ENCODE measurements at places on chromosomes 12 and 14.

DNA sequence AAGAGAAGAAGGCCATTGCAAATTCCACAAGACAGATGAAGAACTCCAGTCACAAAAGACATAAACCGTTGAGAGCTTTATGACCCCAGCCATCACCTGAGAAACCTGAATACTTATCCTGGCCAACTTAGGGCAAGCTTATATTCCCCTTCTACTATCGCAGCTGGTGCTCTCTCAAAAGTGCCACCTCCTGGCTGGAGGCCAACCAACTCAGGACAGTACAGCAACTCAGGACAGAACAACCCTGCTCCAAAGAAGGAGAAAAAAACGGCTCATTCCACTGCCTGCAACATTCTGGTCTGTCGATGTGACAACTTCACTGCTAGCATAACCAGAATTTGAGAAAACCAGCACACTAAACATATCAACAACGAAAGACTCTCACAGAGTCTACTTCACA lies 9.7 kb upstream of the KRT6B start:
- ATAC-seq: no peak

DNA sequence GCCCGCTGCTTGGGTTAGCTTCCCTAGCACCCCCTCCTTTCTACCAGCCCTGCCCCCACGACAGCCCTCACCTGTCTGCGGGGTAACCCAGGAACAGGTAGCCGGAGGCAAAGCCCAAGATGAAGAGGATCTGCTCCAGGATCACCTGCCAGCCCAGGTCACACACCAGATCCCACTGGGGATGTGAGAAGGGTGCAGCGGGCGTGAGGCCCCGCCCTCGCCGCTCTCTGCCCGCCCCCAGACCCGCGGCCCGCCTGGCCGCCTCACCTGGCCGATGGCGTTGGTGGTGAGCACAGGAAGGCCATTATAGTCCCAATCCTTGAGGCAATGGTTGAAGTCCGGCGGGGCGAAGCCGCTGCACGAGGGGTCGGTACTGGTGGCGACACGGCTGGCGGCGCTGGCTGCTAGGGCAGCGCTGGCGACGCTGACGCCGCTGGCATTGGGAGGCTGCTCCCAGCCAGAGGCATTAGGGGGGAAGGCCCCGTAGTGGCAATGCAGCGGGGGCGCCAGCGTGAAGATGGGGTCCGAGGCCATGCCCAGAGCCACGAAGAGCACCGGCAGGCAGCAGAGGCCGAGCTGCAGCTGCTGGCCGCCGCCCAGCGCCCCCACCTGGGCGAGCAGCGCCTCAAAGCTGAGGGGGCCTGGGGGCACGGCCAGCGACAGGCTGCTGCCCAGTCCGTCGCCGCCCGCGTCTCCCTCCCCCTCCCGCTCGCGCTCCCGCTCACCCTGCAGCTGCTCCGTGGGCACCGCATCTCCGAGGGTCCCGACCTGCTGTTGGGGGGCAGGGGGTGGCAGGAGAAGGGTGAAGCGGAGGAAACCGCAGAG lies 794 bp downstream of the SLC22A17 start:
- ATAC-seq: no peak

GRCh38 chr12:29269706-29270408 lies 111.1 kb downstream of the ERGIC2 start:
- peak; percentile 35 for ATAC-seq

DNA sequence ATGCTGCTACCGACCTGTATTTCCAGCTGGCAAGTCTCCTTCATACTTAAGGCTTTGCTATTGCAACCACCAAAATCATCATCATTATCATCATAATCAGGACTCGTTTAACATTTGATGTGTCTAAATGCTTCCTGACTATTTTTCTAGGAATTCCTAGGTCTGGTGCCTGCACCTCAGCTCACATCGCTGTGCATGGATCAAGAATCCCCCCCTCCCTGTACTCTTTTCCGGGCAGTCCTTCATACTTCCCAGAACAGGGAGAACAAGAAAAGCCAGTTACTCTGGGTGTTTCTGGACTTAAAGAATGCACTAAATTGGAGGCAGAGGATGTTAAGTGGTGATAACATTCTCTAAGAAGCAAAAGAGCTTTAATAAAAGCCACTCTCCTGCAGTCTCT lies 9.4 kb downstream of the ERP27 start:
- ATAC-seq: no peak

DNA sequence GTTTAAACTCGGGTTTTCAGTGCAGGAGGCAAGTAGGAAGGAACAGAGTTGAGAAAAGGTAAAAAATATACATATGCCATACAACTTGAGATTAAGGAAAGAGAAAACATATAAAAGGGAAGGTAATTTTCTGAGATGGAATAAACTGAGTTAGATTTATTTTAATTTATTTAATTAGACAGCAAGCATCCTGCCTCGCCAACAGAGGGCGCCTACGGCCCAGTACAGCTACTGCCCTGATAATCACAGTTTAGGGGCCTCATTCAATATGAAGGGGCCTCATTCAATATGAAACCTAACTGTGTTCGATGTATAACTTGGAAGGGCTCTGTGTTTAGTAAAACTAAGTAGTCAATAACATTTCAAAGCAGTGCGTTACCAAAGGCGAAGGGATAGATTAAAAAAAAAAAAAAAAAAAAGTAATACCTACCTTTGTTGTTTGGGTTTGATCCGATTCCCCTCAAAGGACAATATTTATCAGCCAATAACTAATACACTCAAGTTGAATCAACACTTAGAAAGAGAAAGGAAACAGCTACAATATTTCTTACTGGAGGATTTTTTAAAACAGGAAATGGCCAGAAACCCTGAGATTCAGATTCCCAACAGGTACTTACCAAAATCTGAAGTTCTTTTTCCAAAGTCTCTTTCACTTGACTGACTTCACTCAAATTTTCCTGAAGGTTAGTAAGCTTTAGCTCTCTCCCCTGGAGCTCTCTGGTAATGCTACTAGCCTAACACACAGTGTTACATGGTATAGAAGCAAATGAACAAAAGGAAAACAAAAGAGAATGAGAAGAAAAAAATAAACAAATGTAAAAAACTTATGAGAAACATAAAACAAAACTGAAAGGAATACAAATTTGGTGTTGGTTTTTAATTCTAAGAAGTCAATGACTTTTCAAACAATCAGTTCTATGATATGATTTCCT lies 70.0 kb upstream of the VPS33A start:
- ATAC-seq: no peak

GRCh38 chr12:98439981-98440581 lies 75.3 kb upstream of the TMPO start:
- no peak for ATAC-seq

DNA sequence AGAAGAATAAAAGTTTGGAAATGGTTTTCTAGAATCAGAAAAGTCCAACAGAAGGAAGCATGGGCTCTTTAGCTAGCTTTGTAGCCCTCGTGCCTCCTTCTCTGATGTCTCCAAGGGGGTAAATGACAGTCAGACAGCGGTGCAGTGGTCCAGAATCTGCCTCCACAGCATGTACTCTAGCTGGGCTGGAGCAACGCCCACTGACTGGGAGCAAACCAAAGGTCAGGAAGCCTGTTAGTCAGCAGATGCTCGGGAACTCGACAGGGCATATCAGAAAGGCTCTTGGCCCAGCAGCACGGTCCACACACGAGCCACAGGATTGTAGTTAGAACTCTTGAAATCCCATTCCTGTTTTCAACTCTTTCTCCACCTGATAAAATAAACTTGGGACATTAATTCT lies 164.3 kb downstream of the GRIN2B start:
- no peak for ATAC-seq

- ATAC-seq: no peak
Observed at GRCh38 chr14:26636561-26636960, 38.7 kb upstream of the NOVA1 start.

- peak; percentile 80 for ATAC-seq
Observed at GRCh38 chr12:116708826-116709756, 28.8 kb downstream of the SPRING1 start.

DNA sequence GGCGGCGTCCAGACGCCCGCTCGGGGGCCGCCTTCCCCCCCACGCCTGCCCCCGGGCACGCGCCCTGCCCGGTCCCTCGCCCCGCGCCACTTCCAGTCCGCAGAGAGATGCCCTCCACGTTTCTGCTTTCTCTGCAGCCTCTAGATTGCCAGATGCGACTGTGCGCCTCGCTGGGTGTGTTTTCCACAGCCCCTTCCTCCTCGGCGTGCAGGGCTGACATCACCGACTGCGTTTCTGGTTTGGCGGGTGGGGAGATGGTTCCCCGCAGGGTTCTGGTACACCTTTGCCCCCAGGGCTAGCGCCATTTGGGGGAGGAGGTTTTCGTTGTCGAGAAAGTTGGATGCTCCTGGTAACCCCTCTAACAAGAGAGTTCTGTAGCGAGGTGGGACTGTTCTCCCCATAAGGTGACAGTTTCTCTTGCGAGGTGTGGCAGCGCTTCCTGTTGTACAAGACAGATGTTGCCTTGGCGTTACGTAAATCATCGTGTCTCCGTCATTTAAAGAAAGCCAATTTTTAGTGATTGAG lies 1.5 kb downstream of the CALM1 start:
- peak; percentile 47 for ATAC-seq

- peak; percentile 92 for ATAC-seq
Observed at GRCh38 chr12:51323966-51324895, at the start of gene BIN2. Gene BIN2 (minus strand): TSS chr12:51324174. CDS start chr12:51324102, 72 bp downstream.

DNA sequence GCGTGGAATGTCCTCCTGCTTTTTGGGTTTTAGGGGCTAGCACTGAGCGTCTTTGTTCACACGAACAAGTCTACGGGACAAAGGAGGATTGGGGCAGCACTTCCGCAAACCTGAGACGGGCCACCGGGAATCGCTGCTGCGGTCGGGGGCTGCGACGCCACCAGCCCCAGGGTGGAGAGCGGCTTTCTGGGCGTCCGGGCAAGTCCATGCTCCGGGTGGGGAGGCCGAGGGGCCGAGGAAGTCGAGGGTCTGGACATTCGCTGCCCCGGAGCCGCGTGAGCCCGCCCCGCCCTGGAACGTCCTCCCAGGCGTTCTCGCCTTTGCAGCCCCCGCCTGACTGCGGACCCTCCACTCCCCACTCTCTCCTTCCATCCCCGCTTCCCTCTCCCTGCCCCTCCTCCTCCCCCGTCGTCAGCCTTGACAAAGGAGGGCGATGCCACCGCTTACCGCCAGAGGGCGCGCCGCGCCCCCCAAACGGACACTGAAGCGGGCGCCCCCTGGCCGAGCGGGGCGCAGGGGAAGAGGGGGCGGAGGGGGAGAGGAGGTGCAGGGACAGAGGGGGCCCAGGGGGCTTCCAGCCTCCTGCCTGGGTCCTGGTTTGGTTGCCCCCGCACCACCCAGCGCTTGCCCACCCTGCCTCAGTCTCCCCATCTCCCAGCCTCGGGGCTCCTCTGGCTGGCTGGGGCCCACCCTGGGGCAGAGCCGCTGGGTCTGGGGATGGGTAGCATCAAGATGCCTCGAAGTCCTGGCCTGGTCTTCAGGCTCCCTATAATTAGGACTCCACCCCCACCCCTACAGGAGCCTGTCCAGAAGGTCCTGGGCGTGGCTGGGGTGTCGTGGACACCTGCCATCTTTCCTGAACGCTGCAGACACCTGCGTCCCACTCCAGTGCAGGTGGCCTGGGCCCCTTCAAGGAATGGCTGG lies 39.1 kb upstream of the INF2 start:
- ATAC-seq: peak; percentile 90

DNA sequence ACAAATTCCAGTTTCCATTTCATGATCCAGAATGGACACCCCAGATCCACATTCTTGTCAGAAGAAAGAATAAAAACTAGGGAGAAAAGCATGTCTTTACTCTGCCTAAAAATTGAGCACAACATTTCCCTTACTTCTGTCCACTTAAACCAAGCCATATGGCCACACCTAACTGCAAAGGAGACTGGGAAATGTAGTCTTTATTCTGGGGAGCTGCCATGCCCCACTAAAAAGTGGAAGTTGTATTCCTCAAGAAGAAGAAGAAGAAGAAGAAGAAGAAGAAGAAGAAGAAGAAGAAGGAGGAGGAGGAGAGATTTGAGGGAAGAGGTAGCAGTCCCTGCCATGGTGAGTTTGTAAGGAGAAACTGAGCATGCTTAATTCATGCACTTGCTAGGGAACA lies 84.5 kb downstream of the GPR65 start:
- ATAC-seq: no peak

GRCh38 chr14:50813544-50813863 lies 17.5 kb downstream of the NIN start:
- peak; percentile 89 for ATAC-seq

DNA sequence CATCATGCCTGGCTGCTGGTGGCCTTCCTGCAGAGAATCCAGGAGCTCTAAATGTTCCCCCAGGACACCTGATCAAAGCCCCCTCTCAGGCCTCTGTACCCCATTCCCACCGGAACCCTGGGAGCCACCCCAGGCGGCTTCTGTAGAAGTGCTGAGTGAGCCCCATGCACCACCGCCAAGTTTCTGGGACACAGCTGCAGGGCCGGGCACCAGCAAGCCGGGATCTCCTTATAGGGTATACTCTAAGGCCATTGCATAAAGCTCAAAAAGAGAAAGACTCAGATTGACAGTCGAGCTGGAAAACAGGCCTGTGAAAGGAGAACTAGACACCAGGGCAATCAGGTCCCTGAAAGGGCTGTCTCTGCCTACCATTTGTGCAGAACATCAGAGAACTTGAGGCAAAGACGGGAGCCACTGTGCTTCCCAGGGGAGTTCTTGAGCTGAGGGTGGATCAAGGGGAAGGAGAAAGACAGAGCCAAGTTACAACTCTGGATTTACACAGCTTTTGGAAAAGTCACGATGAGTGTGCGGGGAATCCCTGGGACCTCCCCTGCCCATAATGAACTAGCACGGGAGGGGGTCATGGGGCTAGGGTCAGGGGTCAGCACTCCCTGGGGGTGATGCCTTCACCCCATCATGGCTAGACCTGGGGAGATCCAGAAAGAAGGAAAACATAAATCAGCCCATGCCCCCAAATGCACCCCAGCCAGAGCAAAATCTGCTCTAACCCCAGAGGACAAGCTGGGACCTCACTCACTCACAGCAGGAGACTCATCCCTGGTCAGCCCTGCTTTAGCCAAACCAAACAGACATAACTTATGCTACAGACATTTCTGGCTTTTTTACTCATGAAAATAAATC lies 51.1 kb downstream of the ITPK1 start:
- ATAC-seq: no peak

DNA sequence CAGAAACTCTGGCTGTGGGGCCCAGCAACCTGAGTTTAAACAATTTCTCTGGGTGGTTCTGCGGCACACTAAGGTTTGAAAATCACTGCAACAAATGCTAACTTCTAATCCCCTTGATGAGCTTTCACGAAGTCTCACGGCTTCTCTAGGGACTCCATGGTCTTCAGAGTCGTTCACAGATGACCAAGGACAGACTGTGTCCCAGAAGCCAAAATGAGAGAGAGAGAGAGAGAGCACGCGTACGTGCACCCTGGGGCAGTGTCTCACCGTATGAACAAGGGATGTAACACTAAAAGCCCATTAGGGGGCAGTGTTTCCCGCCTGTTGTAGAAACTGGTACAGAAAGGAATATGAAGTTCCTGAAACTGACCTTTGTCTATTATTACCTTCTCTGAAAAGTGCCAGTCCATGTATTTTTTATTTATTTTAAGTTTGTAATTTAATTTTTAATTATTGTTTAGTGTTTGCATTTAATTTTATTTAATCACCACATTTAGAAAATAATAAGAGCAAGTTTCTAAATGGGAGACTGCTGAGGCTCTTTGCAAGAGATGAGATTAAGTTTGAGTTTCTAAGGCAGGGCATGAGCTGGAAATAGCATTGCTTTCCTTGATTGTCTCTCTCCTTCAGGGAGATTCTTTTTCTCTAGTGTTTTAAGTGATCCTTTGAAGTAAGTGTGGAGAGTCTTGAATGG lies 3.4 kb downstream of the APOLD1 start:
- ATAC-seq: peak; percentile 81

- ATAC-seq: no peak
Observed at GRCh38 chr12:111557271-111558106, 41.6 kb downstream of the ATXN2 start.

GRCh38 chr12:9980126-9980525 lies 8.9 kb downstream of the CLEC12A start:
- no peak for ATAC-seq

Measured in stimulated activated memory B cell treated with anti-CD40 and anti-IgM and Interleukin-4, amounts not matched to agents 10 μg/mL and 1 μg/mL and 100 μg/mL, for 72 hours (primary cell).